Common myeloid progenitor, CD34-positive (primary cell): ENCODE measurements at places on chromosomes 4 and X.

GRCh38 chr4:147683188-147683591, 773 bp downstream of the PRMT9 start:
- peak; percentile 52 for DNase-seq

DNA sequence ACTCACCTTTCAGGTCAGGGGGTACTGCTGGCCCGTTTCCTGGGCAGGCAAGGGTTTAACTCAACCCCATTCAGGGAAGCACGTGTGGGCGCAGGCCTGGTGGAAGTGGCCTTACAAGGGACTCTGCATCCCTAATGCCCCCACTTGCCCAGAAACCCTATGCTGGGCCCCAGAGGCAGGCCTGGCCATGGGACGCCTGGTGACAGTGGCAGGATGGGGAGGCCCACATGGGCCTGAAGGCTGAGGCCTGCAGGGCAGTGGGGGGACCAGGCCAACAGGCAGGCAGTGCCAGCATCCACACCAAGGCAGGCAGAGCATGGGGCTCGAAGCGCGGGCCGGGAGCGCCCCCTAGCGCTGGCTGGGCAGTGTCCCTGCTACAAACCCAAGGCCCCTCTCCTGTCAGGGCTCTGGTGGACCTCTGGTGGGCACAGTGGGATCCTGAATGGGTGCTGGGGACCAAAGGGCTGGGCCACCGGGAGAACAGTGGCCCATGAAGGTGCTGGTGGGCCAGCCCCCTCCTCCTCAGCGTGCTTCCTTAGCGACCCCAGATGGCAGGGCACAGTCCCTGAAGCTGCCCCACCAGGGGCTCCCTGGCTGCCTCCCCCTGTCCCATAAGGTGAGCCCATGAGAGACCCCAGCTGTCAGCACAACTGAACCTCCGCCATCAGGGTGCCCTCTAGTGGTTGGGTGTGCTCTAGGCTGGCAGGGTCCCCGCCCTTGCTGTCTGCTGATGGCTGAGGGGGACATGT, 16.8 kb downstream of the FGFR3 start:
- DNase-seq: peak; percentile 76

- DNase-seq: peak; percentile 83
These were observed 208.4 kb downstream of the NWD2 start for GRCh38 chr4:37452952-37453280.

DNA sequence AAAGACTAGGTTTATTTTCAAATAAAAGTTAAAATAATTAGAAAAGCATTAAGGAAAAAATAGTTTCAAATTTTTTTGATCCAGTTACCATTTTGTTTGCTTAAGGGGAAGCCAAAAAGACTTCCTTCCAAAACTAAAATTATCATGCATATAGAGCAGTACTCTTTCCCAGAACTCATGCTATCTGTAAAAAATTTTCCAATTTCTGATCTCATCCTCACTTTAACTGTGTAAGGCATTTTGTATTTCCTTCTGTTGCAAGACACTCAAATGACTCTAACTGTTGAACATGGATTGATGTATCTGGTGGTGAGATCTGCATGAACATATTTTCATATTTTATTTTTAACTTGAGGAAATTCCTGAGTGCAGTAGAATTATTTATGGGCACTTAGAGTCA, 150.1 kb downstream of the ADAM29 start:
- DNase-seq: no peak

DNA sequence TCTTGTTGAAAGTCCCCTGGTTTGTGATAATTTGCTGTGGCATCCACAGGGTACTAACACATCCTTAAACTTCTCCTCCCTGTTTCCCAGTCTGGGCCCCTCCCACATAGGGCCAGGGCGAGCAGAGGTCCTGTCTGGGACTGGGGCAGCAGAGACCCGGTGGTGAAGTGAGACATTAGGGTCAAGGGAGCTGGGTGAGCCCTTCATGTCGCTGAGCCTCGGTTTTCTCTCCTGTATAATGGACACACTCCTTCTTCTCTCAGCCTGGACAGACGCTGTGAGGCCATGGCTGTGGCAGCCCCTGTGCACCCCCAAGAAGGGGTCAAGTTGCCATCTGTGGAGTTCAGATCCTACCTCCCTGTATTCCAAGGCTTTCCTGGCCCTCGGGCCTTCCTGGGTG, 33.0 kb upstream of the HMX1 start:
- DNase-seq: no peak

- DNase-seq: no peak
These were observed 57.1 kb downstream of the ENPEP start for GRCh38 chr4:110532901-110533589.
